Urinary bladder (tissue), 4 donors: ENCODE measurements at places on chromosomes 7 and 10. TPM values are rescaled to one million over a fixed set of nuclear protein-coding genes. Genes with fewer than 3 reads are reported as not detected.

The TAC1 gene
- total RNA-seq = 1.7 TPM

- DNase-seq = no peak
These were observed 209.1 kb downstream of the CREB5 start for GRCh38 chr7:28621369-28621841.

GRCh38 chr7:29977886-29978651 lies 11.5 kb downstream of the SCRN1 start:
- no peak for DNase-seq

- peak; percentile 32 for DNase-seq
These were observed 76.3 kb downstream of the CLIP2 start for GRCh38 chr7:74365322-74366022.

- no peak for DNase-seq
These were observed 19.5 kb upstream of the HSPA12A start for GRCh38 chr10:116761883-116762282.

GRCh38 chr10:110544958-110545537 lies 22.4 kb upstream of the SMC3 start:
- DNase-seq = no peak

DNA sequence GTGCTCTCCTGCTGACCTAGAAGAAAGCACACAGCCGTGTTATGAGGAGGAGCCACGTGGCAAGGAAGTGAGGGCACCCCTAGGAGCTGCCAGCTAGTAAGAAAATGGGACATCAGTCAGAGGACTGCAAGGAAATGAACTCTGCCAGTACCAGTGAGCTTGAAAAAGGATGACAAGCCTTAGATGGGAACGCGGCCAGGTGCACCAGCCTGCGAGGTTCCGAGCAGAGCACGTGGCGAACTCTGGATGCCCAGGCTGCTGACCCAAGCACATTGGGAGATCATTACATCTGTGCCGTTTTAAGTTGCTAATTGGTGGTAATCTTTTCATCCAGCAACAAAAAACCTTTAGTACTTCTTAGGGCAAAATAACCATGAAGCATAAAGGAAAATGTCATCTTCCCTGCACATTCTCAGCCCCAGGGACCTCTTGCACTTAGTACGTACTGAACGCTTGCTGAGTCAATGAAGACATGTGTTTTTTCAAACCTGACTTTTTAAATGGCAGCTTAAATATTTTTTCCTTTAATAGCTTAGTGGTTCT lies 69.4 kb downstream of the AMZ1 start:
- no peak for DNase-seq

DNA sequence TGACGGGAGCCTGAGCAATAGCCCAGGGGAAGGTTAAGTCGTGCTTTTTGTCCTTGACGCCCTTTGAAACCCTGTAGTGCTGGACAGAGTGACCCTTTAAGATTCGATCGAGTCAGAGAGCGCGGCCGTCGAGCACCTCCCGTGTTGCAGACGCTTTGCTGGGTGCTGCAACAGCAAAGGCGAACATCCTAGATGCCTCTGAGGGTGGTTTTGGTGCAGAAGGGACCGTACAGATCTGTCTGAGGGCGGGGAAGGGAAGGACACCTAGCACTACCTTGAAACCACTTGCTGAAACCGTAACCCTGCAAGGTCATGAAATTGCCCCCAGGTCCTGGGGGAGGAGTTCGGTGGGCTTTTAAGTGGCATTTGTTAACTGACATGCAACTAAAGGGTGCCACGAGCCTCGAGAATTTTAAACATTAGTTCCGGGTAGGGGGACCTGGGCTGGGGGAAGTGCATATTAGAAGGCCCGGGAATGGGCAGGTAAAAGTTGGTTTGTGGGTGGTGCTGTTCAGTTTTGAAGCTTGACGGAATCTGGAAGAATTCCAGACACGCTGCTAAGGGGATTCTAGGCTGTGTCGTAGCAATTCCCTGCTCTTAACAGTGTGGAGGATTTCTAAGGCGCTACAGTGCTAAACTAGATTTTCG lies 786 bp downstream of the ATP5F1C start:
- no peak for DNase-seq

GRCh38 chr7:159092701-159093121 lies 52.0 kb downstream of the VIPR2 start:
- no peak for DNase-seq

DNA sequence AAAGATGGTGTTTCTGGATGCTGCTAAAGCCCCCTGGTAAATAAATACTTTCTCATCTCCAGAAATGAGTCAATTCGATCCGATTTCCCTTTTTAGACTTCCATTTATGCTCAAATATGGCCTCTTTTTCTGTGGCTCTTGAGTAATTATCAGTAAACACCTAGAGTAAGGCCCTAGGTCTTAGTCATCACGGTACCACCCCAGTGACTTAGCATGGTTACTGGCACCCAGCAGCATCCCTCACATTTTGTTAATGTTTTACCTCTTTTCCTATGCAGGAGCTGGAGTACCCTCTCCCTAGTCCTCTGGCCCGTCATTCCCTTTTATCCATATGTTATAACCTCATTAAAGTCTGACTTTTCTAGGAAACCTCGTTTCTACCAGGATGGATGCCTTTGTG lies 19.5 kb downstream of the CHN2 start:
- no peak for DNase-seq

The GRID1 gene
- 3.9 TPM for total RNA-seq

- DNase-seq = no peak
These were observed 170.9 kb downstream of the USP6NL start for GRCh38 chr10:11440250-11441150.

- no peak for DNase-seq
These were observed 3.0 kb upstream of the NCAPG2 start for GRCh38 chr7:158707610-158708009.

DNA sequence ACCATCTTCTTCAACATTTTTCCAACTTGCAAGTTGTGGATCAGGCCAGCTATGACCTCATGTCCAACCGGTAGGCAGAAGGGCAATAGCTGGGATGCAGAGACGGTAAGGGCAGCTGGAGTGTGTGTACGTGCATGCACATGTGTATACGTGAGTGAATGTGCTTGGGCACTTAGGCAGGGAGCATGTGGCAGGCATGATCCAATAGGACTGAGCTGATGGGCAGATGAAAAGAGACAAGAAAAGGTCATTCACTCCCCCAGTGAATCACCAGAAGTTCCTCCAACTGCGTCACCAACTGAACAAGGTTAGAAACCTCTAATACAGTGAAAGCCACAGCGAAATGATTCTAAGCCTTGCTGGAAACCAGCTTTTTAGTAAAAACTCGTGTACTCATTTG lies 176.1 kb downstream of the FGFR2 start:
- no peak for DNase-seq

- DNase-seq = no peak
These were observed 55.4 kb downstream of the GLI3 start for GRCh38 chr7:42181566-42181965.
